ENCODE measurements at places on chromosomes 5 and 9.
A peak's percentile ranks its signal among the peaks of the same experiment; 100 is the strongest.

DNA sequence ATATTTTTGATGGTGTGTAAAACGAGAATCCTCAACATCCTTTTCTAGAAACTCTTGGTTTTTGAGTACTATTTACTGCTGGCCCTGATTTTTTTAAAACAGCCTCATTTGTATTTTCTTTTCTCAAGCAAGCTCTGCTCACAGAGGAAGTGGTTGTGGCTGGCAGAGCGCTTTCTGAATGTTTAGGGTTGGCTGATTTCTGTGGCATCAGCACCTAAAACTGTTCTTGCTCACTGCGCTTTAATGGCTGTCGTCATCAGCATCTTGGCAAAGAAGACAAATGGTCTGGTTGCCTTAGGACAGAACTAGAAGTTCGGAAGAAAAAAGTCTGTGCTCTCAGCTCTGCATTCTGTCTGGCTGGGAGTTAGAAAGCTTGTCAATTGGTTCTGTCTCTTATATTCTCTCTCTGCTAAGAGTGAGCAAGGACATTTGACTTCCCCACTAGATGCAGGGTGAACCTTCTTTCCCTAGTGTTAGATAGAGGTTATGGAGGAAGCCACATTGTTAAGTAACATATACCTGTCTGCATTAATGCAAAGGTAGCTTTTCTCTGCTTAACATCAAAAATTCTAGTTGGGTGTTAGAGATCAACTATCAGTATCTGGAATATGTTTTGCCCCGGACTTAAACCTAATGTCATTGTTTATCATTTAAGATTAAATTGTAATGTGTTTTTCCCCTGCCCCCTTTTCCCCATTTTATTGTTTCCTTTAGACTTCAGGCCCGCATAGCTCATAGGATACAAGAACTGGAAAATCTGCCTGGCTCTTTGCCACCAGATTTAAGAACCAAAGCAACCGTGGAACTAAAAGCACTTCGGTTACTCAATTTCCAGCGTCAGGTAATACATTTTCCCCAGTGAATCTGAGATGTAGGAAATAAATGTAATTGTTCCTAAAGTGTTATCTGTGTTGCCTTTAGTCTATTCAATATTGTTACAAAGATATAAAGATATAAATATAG lies 39.0 kb downstream of the SMARCA2 start:
- peak; percentile 25 for DNase-seq

- no peak for DNase-seq
These were observed 694 bp upstream of the PLAA start for GRCh38 chr9:26947736-26948135.

- DNase-seq = no peak
These were observed 66.8 kb upstream of the MAP1B start for GRCh38 chr5:72040513-72040912.

GRCh38 chr5:163988566-163988965 lies 483.1 kb downstream of the MAT2B start:
- DNase-seq = no peak

- DNase-seq = no peak
These were observed 114.1 kb upstream of the PANK3 start for GRCh38 chr5:168693297-168693696.

GRCh38 chr5:174625591-174626350 lies 98.6 kb upstream of the MSX2 start:
- no peak for DNase-seq

- DNase-seq = no peak
These were observed 56.3 kb upstream of the GDNF start for GRCh38 chr5:37896159-37896558.

- DNase-seq = no peak
These were observed 140.0 kb downstream of the GCNT1 start for GRCh38 chr9:76598981-76599380.

Data from nucleus accumbens (tissue), 56 donors.